ENCODE measurements at places on chromosomes 16 and 17. TPM values are rescaled to one million over a fixed set of nuclear protein-coding genes. Genes with fewer than 3 reads are reported as not detected.
A peak's percentile ranks its signal among the peaks of the same experiment; 100 is the strongest.

DNA sequence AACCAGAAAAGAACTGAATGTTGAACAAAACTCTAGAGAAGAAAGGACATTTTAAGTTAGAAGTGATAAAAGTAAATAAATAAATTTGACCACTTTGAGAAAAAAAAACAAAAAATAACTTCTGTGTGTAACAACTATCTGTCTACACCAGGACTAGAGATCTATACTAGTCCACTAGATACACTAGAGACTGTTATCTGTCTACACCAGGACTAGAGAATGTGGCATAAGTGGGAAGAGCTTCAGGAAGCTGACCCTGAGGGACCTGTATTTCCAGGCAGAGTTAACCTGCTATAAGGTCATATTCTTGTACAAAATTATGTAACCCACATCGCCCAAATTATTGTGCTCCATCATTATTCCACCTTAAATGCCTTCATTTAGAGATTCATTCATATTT, 160.8 kb downstream of the SKAP1 start:
- no peak for DNase-seq

OR2C1 gene
- total RNA-seq: not detected

- DNase-seq: no peak
Measured at GRCh38 chr16:30155188-30155587, 28.2 kb upstream of the CORO1A start.

TP53TG3C gene
- total RNA-seq: not detected

GRCh38 chr16:68126395-68126794, 41.2 kb downstream of the NFATC3 start:
- no peak for DNase-seq

- peak; percentile 68 for DNase-seq
Measured at GRCh38 chr17:50721194-50722010, 2.0 kb downstream of the LUC7L3 start.

DNA sequence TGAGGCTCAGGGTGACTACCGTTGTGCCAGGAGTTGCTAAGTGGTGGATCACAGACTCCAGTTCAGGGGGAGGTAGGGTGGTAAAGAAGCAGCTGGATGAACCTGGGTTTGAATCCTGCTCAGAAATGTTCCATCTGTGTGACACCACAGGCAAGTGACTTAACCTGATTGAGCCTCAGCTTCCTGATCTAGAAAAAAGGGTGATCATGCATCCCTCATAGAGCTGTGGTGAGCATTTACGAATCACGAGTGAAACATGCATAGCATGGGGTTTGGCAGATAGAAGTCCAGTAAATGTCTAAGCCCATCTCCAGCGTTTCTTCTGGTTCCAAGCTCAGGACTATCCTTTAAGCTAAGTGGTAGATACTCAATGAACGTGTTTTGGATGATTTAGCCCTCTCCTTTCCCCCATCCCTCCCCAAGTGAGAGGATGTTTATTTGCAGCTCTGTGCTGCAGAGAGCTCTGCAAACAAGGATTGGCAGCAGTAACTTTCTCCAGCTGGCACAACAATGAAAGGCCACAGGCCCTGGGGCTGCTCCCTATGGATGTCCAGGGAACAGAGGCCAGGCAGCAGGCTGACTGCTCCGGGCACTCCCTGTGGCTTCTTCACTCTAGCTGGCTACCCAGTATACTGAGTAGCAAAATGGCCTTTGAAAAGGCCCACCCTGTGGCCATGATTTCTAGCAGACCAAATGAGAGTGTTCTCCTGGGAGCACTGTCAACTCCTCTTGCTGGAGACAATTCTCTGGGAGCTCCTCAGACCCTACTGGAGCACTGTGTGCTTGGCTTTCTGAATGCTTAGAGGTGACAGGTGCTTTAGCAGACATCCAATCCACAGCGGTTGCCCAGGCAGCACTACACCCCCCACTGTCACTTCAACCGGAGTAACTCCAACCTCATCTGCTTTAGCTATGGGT, 21.3 kb downstream of the CA4 start:
- DNase-seq: no peak

ENDOV gene
- total RNA-seq: 13.1 TPM

- DNase-seq: no peak
Measured at GRCh38 chr16:48881272-48881671, 271.3 kb upstream of the N4BP1 start.

Measured in CD4-positive, CD25-positive, alpha-beta regulatory T cell (primary cell).